ENCODE measurements at places on chromosomes 13 and 19.

DNA sequence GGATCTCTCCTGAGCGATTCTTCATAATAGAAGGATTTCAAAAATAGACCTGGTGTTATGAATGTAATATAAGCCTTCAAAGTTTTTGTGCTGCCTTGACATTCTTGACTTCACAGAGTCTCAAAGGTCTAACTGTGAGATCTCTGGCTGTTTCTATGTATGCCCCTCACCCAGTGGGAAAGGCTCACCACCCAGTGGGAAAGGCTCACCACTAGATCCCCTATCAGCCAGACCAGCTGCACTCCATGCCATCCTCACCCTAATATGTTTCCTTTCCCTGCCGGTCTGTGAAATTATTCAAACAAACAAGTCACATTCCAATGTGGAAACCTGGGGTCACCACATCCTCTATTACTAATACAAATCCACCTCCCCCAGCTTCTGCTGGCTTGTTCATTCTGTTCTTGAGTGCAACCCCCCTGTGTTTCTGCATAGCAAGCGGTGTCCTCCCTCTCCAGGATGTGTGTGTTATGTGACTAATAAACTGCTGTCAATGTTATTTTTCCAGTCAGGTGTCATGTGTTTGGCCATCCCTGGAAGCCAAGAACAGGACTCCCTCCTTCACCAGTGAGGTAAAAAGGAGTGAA lies 13.8 kb upstream of the SLITRK1 start:
- no peak for DNase-seq

DNA sequence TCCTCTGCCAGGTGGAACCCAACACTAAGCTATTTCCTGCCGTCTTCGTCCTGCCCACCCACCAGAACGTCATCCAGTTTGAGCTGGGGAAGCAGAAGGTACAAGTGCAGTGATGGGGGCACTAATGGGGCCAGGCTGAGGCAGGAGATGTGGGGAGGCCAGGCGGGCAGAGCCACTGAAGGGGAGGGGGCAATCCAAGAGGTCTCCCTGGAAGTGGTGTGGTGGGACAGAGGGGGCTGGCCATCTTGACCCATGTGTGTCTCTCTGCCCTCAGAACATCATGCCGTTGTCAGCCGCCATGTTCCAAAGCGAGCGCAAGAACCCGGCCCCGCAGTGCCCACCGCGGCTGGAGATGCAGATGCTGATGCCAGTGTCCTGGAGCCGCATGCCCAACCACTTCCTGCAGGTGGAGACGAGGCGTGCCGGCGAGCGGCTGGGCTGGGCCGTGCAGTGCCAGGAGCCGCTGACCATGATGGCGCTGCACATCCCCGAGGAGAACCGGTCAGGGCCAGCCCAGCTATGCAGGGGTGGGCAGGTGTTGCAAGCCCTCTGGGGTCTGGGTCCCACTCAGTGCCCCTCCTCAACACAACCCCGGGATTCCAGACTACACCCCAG lies 49.6 kb downstream of the RYR1 start:
- no peak for DNase-seq

DNA sequence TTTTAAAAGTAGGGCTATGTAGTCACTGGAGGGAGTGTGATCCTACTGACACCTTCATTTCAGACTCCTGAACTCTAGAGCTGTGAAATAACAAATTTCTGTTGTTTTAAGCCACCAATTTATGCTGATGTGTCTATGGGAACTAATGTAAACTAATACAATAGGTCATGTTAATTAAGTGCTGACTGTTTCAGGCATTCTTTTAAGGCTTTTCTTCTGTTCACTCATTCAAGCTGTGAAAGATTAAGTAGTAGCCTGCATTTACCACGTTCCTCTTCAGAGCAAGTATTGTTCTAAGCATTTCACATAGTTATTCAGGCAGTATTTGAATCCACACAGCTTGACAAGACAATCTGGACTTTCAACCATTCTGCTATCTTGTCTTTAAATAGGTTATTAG lies 1135.0 kb downstream of the SLITRK1 start:
- DNase-seq, result no peak

GRCh38 chr13:99624936-99625540 lies 123.8 kb downstream of the TM9SF2 start:
- no peak for DNase-seq

DNA sequence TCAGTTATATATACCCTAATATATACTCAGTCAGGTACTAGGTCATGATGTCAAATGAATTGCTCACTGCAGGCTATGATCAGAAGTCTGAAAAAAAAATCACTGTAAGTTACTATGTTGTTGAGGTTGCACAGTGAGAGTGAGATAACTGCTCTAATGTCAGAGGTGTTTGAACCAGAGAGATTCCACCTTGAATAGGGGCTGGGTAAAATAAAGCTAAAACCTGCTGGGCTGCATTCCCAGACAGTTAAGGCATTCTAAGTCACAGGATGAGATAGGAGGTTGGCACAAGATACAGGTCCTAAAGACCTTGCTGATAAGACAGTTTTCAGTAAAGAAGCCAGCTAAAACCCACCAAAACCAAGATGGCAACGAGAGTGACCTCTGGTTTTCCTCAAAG lies 10.2 kb downstream of the EPSTI1 start:
- no peak for DNase-seq

DNA sequence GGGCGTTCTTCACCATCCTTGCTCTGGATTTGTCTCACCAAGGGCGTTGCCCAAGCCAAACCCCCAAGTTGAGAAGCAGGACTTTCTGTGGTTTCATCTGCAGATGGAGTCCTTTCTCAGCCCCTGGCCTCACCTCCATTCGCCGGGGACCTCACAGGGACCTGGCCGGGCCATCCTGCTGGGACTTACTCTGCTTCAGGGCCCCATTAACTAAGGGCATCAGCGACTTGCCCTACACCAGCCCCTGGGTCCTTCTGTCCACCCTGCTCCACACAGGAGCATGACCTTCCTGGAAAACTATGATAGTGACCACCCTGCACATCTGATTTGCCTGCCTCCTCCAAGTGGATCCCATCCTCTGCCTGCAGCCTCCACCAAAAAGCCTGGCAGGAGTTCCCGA lies 47.2 kb upstream of the SPACA7 start:
- no peak for DNase-seq

- DNase-seq, result no peak
These were observed 69.8 kb downstream of the OLFM4 start for GRCh38 chr13:53098455-53098854.

- DNase-seq, result no peak
These were observed 901.4 kb downstream of the EFNB2 start for GRCh38 chr13:105634059-105634458.

- no peak for DNase-seq
These were observed 350.9 kb downstream of the SUCLA2 start for GRCh38 chr13:47650209-47650608.

GRCh38 chr13:68030152-68030809 lies 800.1 kb upstream of the PCDH9 start:
- DNase-seq, result no peak

All from NCI-H1092 treated with DMSO at 0.1 percent for 48 hours (cell line).